ENCODE measurements at places on chromosomes 11 and 22.

DNA sequence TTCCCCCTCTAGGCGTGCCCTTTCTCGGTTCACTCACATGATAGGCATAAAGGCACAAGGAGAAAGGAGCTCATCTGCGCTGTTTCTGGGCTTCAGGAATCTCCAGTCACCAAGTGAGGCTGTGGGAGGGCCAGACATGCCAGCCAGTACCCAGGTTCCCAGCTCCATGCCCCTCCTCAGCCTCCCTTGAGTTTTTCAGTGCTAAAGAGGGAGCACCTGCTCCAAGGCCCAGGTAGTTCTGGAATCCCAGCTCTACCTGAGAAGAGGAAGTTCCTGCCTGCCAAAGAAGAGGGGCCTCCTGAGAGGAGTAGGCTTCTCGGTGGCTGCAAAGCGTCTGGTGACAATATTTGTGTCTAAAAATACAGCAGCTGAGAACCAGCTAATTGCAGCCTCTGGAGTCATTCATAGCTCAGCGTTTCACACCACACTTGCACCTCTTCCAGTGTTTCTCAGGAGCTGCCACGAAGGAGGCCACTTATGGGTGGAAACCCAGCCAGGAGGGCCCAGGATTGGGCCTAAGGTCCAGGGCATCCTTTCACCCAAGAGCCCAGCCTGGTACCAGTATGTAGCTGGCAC lies 197.4 kb downstream of the TRIM29 start:
- no peak for DNase-seq

- no peak for DNase-seq
Measured at GRCh38 chr11:83285151-83285770, 906 bp downstream of the CCDC90B start.

DNA sequence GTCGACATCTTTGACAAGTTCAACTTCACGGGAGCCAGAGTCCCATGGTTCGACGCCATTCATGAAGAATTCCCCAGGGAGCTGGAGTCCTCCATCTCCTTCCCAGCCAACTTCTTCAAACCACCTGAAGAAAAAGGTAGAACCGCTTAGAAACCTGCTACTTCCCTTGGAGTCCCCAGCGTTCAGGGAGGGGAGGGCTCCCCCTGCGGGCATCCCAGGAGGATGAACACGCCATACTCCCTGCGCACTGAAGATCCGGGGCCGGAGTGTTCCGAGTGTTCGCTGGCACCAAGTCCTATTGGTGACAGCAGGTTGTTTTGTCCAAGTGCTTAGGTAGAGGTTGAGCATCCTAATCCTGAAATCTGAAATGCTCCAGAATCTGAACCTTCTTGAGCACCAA lies 51.7 kb upstream of the PRODH start:
- no peak for DNase-seq

- no peak for DNase-seq
Measured at GRCh38 chr11:102436561-102436960, 16.0 kb downstream of the TMEM123 start.

DNA sequence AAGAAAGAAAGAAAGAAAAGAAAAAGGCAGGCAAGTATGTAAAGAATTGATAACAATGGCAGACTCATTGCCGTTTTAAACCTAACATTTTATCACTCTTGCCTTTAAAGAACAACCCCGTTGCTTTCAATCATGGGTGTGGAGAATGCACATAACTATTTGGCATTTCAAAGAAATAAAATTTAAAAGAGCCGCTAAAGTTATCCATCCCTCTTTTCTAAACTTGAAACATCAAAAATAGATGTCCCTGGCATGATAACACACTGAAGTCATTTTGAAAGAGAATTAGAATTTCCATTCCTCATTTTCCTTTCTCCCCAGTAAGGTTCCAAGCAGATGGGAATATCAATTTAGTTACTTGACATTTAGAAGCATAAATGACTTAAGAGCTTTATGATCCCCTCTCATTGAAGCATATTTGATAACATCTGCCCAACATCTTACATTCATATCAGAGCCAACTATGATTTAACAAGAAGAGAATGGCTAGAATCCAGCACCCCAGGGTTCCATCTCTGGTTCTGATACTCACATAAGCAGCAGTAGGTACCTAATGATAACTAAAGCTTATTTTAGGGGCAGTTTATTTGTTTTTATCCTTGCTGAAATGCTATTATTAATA lies 529.6 kb upstream of the LRRC4C start:
- no peak for DNase-seq

DNA sequence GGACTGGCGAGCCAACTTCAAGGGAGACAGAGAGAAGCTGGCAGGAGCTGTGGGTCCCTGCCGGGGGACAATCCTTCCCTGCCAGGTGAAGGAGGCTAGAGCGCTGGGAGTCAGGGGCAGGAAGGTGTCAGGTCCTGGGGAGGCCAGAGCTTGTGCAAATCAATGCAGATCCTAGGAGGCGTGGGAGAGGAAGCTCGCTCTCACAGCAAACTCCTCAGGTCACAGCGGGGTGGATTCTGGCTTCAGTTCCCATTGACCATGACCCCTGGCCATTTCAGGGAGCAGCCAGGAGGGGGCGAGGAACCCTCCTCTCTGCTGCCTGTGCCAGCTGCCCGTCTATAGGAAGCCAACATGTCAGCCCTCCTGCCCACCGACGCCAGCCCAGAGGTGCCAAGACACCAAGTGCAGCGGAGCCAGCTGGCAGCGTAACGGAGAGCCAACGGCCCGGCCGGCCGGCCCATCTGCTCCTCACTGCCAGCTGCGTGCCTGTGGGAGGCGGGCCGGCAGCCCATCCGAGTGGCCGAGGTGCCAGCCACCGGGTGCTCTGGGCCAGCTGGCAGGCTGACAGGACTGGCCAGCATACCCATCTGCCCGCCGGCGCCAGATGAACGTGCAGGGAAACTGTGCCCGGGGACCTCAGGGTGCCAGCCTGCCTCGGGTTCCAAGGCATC lies 374.8 kb downstream of the MIAT start:
- DNase-seq: no peak

GRCh38 chr22:49016909-49017481 lies 810.7 kb downstream of the BRD1 start:
- no peak for DNase-seq

GRCh38 chr11:94786264-94787126 lies 18.3 kb downstream of the AMOTL1 start:
- DNase-seq: peak; percentile 12

- no peak for DNase-seq
Measured at GRCh38 chr11:47264119-47264518, 5.8 kb upstream of the MADD start.

- DNase-seq: no peak
Measured at GRCh38 chr11:9285850-9286587, 20.9 kb upstream of the DENND5A start.

- no peak for DNase-seq
Measured at GRCh38 chr22:38468443-38469305, 778 bp downstream of the KDELR3 start.

- DNase-seq: no peak
Measured at GRCh38 chr22:33014621-33015020, 43.6 kb downstream of the SYN3 start.

- peak; percentile 21 for DNase-seq
Measured at GRCh38 chr11:68632802-68633201, 51.5 kb upstream of the GAL start.

GRCh38 chr22:25823276-25823675 lies 81.3 kb downstream of the MYO18B start:
- no peak for DNase-seq

- no peak for DNase-seq
Measured at GRCh38 chr11:63282579-63282978, 39.2 kb upstream of the SLC22A25 start.

GRCh38 chr11:23359297-23359696 lies 499.0 kb upstream of the CCDC179 start:
- no peak for DNase-seq

- DNase-seq: no peak
Measured at GRCh38 chr11:113677685-113678084, 28.4 kb downstream of the TMPRSS5 start.

DNA sequence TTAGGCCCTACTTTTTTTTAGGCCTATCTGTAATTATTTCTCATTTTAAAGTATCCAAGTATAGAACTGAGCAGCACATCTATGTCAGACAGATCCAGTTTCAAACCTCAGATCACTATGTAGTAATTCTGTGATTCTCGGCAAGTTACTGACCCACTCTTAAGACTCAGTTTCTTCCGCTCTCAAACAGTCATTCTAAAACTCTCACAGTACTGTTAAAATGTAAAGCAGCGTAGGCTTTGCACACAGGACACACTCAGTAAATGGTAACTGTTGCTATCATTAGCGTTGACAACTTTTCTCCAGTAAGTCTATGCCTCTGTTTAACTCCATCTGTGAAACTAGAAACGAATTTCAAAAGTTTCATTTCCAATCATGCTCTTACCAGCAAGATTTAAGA lies 277.1 kb downstream of the TTC28 start:
- DNase-seq: no peak

- no peak for DNase-seq
Measured at GRCh38 chr11:134024420-134025081, 44.3 kb upstream of the JAM3 start.

Data from CD4-positive, alpha-beta T cell treated with Interleukin-6 at 100 ng/mL for 8 hours (primary cell).